ENCODE measurements at places on chromosomes 7 and 10.

- no peak for DNase-seq
Measured at GRCh38 chr10:95286707-95287106, 4.1 kb downstream of the PDLIM1 start.

- DNase-seq, result no peak
Measured at GRCh38 chr7:113408999-113409398, 290.6 kb upstream of the SMIM30 start.

DNA sequence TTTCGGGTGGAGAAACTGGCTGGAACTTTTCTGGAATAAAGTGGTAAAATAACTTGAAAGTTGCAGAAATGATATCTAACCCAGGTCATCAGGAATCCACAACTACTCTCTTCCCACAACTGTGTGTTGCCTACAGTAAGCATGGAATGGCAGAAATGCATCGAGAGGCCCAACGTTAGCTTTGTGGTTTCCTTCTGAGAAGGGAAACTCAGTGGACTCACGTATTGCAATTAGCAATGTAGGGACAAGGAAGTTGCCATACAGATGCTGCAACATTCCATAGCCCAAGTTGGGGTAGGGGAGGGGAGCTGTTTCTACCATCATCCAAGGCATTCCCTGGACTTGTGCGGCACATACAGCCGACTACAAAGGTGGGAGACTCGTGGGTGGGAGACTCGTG, 1.9 kb downstream of the PON1 start:
- no peak for DNase-seq

DNA sequence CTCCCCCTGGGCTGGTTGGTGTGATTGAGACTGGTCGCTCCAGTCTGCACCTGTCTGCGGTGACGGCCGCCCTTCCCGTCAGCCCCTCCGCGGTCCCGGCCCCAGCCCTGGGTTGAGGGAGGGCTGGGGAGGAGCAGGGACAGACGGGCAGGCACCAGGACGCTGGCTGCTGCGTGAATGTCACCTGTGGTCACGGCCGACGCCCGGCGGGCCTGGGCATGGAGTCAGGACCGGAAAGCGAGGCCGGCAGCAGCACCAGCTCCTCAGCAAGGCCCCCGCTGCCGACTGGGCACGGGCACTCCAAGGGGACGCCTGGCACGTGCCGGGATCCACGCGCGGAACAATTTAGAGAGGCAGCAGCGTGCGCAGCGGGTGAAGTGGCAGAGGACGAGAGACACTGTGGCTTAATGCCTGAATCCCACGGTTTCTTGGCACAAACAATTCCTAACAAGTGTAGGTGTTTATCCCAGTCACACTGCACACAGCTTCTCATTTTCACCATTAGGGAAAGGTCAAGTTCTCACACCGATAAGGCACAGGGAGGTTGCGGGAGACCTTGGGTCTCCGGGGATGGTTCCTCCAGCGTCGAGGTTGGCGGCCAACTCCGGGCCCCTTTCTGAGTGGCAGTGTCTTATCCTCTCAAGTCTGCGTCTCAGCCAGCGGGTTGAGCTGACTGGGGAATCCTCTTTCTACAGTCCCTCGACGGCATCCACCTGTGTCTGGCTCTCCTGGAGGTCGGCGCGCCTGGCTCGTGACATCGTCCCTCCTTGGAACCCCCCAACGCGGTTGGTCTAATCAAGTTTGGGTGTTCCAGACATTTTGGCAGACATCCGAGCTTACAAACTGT, 66.4 kb upstream of the ADGRA1 start:
- DNase-seq, result no peak

DNA sequence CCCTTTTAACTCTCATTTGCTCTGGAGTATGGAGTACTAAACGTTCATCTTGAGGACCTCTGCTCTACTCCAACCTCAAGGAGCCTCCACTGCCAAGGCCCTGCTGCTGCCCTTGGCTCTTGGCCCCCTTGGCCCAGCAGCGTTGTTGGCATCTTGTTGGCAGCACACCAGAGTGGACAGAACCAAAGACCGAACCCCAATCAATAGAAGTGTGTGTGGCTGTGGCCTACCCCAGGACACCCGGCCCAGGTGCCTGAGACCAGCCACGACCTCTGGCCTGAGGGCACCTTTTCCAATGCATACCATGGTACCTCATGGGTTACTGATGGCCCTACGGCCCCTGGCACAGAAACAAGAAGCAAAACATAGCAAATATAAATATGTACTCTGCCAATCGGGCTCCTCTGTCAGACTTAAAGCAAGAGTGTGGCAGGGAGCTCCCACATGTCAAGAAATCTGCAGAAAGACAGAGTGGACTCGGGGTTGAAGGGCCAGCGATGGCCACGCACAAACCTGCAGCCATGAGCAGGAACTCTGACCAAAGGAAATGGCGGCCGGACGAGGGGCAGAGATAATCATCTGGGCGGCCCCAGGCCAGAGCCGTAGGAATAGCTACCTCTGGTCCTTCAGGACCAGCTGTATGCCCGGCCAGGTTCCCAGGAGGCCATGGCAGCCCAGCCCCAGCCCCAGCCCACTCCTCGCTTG, 2.9 kb downstream of the NPC1L1 start:
- no peak for DNase-seq

GRCh38 chr10:98364432-98365102, 50.4 kb downstream of the PYROXD2 start:
- no peak for DNase-seq

- DNase-seq, result no peak
Measured at GRCh38 chr7:91083855-91084644, 180.2 kb upstream of the FZD1 start.

GRCh38 chr7:123305840-123306375, 106.1 kb upstream of the SLC13A1 start:
- no peak for DNase-seq
